Stimulated activated CD4-positive, alpha-beta T cell treated with anti-CD3 and anti-CD28 coated beads, Interleukin-2, amount 100 ng/mL, for 48 hours (primary cell): ENCODE measurements at places on chromosomes 5 and 9.
A peak's percentile ranks its signal among the peaks of the same experiment; 100 is the strongest.

GRCh38 chr9:128908372-128908771, 12.4 kb upstream of the PHYHD1 start:
- no peak for DNase-seq

GRCh38 chr5:59103303-59103702, 520.4 kb downstream of the RAB3C start:
- no peak for DNase-seq

GRCh38 chr9:32351845-32352244, 32.6 kb upstream of the ACO1 start:
- no peak for DNase-seq

- DNase-seq: no peak
Observed at GRCh38 chr9:69295872-69296552, 29.0 kb upstream of the ENTREP1 start.

DNA sequence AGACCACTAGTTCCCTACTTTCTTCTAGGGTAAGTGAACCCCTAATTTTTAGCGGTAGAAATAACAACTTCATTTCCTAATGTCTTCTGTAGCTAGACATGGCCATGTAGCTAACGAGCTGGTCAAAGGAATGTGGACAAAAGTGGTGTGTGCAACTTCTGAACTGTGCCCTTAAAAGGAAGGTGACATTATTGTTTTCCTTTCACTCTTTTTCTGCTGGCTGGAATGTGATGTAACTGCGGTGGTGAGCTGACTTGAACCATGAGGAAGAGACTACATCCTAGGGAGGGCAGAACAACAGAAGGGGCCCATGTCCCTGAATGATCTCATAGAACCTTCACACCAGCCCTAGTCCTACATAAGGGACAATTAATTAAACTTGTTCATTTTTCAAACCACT, 1.3 kb upstream of the SNX2 start:
- DNase-seq: no peak

DNA sequence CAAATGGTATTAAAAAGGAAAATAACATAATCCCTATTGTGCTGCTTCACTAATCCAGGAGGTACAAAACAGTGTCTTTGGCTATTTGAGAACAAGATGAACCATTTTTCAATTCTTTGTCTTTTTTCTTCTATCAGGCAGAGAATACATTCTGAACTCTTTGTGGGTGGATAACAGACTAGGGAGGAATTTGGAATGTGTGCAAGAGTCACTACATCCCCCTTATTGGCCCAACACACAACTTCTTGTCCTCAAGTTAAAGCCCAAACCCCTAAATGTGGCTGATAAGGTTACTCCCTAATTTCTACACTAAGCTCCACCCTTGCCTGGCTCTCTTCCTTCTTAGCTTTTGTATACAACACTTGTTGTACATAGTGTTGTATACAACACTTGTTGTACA, 342.7 kb upstream of the RFX3 start:
- no peak for DNase-seq

DNA sequence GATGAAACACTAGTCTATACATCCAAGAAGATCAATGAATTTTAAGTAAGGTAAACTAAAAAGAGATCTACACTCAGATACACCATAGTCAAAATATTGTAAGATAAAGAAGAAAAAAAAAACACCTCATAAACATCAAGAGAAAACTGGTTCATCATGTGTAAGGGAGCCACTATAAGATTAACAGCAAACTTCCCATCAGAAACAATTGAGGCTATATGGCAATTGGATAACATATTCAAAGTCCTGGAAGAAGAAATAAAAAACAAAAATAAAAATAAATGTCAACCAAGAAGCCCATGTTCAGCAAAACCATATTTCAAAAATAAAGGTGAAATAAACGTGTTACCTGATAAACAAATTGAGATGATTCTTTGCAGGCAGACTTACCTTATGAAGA, 3.6 kb downstream of the OR13C8 start:
- no peak for DNase-seq

- no peak for DNase-seq
Observed at GRCh38 chr9:126773004-126773607, 31.7 kb upstream of the ZBTB43 start.

GRCh38 chr5:35789732-35790456, 66.8 kb upstream of the IL7R start:
- no peak for DNase-seq

GRCh38 chr9:4661611-4662010, 483 bp upstream of the PLPP6 start:
- DNase-seq: no peak

- DNase-seq: no peak
Observed at GRCh38 chr9:28915202-28915930, 1342.1 kb upstream of the C9orf72 start.

- DNase-seq: no peak
Observed at GRCh38 chr9:86868616-86869015, 78.7 kb downstream of the GAS1 start.

DNA sequence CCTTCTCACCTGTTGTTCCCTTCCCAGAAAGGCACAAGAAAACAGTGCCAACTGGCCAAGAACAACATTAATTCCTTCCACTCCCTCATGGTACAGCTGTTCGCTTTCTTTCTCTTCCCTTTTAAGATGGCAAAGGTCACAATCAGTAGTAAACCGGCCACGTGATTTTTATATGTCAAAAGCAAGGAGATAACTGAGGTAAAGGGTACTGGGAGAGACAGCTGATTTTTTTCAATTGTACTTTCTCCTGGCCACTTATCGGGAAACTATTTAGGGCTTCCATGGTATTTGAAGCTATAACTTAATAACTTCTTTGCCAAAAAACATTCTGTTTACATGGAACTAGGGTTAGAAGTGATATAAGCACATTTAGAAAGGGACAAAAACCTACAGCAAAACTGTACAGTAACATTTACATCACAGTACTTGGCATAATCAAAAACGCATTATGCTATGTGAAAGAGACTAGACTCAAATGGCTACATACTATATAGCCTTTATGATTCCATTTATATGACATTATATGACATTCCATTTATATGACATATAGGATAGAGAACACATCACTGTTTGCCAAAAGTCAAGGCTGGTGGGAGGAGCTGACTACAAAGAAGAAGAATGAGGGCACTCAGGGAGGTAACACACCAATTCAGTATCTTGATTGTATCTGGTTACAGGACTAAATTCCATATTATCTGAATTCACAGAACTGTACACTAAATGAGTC, 24.8 kb downstream of the PLPP1 start:
- DNase-seq: no peak

DNA sequence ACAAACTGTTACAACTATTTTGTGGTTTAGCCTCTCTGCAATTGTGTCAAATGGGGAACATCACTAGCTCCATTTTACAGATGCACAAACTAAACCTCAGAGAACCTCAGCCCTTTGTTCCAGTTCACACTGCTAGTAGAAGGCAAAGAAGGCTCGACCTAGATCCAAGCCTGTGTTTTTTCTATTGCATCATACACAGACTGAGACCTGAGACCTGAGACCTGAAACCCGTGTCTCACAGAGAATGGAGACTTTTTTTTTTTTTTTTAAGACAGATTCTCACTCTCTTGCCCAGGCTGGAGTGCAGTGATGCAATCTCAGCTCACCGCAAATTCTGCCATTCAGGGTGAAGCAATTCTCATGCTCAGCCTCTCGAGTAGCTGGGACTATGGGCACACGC, 120.8 kb downstream of the GALNT10 start:
- DNase-seq: peak; percentile 0

DNA sequence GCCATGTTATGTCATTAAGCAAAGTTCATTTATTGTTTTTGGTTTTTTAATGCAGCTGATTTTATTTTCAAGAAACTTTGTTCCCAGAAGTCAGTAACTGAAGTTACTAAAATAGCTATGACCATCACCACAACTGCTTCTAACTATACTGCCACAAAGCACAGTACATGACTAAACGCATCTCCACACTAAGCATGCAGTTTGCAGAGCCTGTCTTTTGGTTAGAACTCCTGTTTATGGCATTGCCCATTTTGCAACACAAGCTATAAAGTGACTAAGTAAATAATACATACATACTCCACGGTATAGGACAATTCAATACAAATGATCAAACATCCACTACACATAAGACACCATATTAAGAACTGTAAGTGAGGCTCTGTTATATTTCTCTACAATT, 109.7 kb downstream of the MLLT3 start:
- no peak for DNase-seq

- DNase-seq: no peak
Observed at GRCh38 chr5:168867241-168867640, 288.1 kb upstream of the PANK3 start.

- no peak for DNase-seq
Observed at GRCh38 chr5:143494162-143494561, 90.7 kb upstream of the NR3C1 start.

GRCh38 chr5:179596421-179596820, 27.1 kb downstream of the HNRNPH1 start:
- no peak for DNase-seq

- DNase-seq: no peak
Observed at GRCh38 chr9:126720036-126720435, 84.8 kb upstream of the ZBTB43 start.

GRCh38 chr5:143896966-143897365, 85.0 kb downstream of the HMHB1 start:
- DNase-seq: no peak

DNA sequence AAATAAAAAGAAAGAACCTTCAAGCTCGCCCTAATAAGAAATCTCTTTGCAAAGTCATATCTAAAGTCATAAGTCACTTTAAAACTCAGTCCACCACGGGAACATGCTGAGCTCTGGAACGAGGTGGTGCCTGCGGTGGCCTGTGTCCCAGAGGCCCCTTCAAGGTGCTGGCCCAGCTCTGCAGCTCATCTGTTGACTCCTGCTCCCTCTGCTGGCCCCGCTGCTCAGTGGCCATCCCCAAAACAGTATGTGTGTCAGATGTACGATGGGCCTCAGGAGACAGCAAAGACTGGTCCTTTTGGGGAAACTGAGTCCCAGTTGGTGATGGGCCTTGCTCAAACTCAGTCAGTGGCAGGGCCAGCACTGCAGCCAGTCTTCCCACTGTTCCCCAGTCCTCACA, 22.8 kb upstream of the FOXB2 start:
- DNase-seq: no peak

GRCh38 chr5:18872978-18873377, 1115.0 kb downstream of the CDH18 start:
- DNase-seq: no peak

- no peak for DNase-seq
Observed at GRCh38 chr9:116558818-116559540, 128.1 kb upstream of the TRIM32 start.

DNA sequence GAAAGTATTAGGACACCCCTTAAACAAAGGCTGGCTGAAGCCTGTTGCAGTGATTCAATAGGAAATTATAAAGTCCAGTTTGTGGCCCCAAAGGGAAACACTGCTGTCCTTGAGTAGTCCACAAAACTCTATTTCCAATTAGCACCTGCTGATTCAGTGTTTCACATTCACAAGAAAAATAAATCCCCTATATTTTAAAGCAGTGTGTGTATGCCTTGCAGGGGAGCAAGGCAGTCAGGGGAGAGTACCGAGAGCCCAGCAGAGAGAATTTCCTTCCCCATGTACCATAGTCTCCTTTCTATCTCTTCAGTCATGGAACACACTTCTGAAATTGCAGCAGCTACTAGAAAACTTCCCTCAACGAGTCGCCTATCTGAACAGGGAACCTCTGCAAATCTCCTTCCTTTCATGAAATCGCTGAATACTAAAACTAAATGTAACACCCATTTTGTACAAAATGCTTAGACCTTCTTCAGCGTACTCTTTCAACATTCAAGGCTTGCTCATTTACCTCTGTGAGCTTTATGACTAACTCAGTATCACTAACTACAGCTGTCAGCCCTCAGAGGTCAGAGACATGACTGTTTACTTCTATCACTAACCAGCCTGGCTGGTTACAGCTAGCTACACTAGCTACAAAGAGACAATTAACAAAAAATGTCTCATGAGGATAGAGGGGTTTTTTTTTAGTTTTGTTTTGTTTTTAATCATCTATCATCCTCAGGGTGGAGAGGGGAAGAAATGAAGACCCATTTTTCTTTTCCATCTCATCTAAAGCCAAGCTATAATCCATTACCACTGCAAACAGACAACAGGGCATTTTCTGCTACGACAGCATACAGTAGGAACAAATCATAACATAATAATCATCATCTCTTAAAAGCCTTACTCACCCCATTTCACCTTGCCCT, 188.7 kb downstream of the EBF1 start:
- no peak for DNase-seq

DNA sequence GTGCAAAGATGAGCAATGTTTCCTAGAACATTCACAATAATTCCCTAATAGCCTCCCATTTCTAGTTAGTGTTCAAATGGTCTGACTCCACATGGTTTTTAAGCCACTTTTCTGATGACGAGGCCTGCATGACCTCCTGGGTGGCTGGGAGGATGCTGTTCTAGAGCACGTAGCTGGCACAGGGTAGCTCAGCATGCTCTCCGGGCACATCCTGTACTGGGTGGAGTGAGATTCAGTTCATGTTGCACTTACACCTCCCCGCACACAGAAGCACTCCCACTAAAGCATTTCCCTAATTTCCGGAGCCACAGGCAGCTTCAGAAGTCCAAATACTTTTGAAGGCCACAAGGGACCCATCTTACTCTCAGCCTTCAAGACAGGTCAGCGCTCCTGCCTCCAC, 159.8 kb upstream of the LHFPL2 start:
- DNase-seq: no peak

GRCh38 chr9:115952430-115953292, 200.9 kb upstream of the PAPPA start:
- DNase-seq: no peak

DNA sequence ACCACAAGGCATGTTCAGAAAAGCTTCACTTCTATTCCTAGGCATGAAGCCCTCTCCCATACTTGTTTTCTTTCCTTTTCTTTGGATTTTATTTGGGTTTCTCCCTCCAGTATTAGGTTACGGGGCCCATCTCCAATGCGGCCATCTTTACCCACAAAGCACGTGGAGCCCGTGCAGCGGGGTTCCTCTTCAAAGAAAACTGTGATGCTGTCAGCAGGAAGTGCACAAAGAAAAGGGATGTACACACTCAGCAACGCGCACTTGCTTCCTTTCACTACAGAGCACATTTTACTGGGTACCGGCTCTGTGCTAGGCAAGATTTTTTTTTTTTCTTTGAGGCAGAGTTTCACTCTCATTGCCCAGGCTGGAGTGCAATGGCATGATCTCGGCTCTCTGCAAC, 106.6 kb downstream of the COL23A1 start:
- peak; percentile 7 for DNase-seq

GRCh38 chr9:2729721-2730120, 12.4 kb downstream of the KCNV2 start:
- DNase-seq: no peak

DNA sequence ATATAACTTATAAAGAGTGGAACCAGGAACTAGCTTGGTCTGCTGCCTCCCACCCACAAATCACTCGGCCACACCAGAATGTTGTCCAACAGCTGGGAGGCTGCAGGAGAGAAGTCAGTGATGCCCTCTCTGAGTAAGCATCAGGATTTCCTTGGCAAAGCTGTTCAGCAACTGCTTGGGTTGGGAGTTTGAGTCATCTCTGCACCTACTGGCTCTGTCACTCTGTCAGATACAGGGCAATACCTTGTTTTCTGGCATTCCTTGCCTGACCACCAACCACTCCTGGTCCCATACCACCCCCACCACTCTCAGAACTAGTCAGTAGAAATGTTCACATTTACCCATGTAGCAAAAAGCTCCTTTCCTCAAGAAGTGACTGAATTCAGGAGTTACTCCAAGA, 36.8 kb upstream of the GCNT4 start:
- DNase-seq: peak; percentile 13

GRCh38 chr5:142151436-142152383, 43.1 kb downstream of the NDFIP1 start:
- DNase-seq: peak; percentile 53

- DNase-seq: no peak
Observed at GRCh38 chr5:140569197-140569596, 4.6 kb downstream of the SLC35A4 start.
